T47D (cell line): ENCODE measurements at places on chromosomes 4 and X.

DNA sequence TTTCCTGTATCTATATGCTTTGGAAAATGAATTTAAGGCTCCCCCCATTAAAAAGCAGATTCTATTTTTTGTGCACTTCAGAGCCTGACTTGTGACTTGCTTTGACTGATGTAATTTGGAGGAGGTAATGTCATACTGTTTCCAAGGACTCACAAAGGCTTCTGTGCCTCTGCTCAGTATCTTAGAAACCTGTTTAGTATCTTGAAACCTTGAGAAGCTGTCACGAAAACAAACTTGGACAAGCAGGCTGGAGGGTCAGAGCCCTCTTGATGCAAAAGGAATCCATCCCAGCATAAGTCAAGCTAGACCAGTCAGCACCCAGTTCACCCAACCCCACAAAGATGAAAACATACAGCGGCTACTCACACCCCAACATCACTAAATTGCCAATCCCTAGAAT is 560.0 kb upstream of the PCDH7 start:
- no peak for DNase-seq

GRCh38 chrX:80511969-80512760 is 91.9 kb downstream of the TENT5D start:
- DNase-seq = no peak

DNA sequence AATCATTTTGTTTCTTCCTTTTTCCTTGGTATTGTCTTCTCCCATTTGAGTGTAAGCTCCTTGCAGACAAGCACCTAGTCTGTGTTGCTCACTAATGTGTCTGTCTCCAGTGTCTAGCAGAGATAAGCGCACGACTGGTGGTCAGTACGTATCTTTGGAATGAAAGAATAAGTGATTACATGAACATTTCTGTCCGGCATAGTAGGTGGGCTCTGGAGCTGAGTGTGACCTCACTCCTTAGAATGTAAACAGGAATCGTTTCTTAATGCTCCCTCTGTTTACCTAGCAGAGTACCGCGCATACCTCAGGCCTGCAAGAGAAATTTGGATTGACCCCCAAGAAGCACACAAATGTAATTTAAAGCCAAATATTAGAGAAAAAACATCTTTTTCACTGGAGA is 235.4 kb downstream of the MAML3 start:
- DNase-seq = no peak

DNA sequence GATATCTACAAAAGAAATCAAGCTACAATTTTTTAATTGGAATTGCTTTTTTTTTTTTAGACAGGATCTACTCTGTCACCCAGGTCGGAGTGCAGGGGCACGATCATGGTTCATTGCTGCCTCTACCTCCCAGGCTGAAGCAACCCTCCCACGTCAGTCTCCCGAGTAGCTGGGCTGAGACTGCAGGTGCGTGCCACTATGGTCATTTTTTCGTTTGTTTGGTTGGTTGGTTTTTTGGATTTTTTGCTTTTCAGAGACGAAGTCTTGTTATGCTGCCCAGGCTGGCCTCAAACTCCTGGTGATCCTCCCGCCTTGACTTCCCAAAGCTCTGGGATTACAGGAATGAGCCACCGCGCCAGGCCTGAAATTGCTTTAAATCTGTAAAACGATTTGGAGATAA is 15.6 kb downstream of the RGN start:
- no peak for DNase-seq

DNA sequence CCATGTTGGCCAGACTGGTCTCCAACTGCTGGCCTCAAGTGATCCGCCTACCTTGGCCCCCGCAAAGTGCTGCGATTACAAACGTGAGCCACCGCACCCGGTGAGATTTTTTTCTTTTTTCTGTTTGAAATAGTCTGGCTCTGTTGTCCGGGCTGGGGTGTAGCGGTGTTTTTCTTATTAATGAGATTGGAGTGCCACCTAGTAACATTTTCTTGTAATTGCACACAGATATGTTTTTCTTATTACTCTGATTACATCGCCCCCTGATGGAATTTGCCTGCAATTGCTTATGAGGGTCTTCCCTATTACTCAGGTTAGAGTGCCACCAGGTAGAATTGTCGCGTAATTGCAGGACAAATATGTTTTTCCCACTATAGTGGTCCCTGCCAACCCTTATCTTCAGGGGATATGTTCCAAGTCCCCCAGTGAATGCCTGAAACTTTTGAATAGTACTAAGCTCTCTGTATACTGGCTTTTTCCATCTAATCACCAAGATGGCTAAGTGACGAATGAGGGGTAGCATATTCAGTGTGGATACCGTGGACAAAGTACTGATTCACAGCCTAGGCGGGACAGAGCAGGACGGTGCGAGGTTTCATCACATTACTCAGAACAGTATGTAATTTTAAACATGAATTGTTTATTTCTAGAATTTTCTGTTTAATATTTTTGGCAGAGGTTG is 8.6 kb upstream of the PDHA1 start:
- peak; percentile 24 for DNase-seq

DNA sequence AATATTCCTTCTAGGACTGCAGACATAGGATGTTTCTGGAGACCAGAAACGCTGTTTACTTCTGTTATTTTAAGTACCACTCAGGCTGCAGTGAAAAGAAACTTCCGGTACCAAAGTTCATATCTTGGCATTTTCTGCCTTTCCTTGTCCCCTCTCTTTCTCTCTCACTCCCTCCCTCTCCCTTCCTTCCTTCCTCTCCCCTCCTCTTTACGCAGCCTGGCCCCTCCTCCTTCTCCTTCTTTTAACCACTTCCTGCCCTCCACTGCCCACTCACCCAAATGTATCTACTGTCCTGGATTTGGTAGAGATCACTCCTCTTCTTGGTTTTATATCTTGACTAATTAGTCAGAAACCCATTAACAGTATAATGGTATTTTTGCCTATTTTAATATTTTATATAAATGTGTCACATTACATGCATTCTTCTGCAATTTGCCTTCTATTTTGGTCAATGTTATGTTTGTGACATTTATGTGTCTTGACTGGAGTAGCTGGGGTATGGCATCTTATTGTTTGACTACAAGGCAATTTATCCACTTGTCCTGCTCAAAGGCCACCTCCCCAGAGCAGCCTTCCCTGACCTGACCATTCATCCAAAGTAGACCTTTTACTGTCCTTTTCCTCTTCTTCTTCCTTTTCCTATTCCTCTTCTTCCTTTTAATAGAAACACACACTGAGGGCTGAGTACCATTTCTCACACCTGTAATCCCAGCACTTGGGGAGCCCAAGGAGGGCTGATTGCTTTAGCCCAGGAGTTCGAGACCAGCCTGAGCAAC is 56.9 kb downstream of the BCOR start:
- DNase-seq = no peak

- no peak for DNase-seq
These were observed 202.5 kb downstream of the LDB2 start for GRCh38 chr4:16695896-16696295.

DNA sequence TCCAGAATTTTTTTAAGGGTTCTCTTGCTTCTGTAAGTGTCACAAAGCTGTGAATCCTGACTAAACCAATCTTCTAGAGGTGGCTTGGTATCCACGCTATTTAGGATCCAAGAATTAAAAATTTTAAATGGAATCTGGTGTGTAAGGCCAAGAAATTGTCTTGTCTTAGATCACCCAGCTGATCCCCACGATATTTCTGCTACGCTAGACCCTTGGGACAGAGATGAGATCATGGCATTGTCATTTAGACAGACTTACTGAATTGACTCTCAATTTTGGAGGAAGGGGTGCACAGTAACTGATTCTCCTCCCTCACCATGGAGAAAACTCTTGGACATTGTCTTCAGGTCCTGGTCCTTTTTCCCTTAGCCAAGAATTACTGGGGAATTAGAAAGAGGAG is 5.7 kb downstream of the GPRIN3 start:
- DNase-seq = no peak

GRCh38 chrX:120294651-120295050 is 16.6 kb downstream of the TMEM255A start:
- DNase-seq = no peak

DNA sequence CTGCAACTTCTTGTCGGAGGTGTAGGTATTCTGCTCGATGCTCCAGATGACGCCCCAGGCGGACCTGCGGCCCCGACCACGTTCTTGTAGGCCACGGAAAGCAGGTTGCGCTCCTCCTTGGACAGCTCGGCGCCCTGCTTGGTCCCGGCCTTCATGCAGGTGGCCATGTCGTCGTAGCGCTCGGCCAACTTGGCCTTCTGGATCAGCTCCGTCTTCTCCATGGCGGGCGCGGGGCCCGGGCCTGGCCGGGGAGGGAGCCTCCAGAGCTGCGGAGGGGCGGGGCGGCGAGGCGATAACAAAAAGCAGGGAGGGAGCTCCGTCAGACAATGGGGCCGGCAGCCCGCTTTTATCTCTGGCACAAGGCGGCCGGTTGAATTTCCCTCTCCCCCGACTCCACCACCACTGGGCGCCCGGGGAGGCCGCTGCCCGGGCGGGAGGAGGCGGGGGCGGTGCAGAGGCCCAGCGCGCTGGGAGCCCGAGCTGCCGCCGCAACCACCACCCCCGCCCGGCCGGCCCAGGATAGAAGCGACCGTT is 28.3 kb upstream of the DRP2 start:
- DNase-seq = no peak

DNA sequence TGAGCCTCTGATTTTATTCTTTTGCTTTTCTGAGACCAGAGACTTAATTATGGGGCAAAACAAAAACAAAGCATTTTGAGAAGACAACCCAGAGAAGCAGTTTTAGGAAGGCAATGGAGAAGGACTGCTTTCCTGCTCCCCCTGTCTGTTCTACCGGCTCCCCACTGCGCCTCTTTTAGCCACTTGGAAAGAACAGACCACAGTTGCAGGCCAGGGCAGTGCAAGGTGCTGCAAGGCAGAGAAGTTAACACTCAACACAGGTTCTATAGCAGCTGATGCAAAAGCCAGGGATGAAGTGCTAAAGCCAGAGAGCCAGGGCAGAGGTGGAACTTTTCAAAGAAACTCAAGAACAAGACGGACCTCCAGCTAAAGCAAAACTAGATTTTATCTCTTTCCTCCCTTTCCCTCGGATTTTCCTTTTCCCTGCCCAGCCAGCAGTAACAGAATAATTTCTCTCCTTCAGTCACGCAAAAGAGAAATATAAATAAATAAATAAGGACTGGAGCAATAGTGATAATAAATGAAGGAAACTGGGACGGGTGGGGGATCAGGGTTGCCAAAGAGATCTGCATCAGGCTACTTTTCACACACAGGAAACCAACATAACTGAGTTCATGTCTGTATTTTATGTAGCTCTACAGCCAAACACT is 10.4 kb downstream of the SH3RF1 start:
- DNase-seq = no peak

- DNase-seq = no peak
These were observed 101.7 kb downstream of the PHOX2B start for GRCh38 chr4:41646862-41647261.

DNA sequence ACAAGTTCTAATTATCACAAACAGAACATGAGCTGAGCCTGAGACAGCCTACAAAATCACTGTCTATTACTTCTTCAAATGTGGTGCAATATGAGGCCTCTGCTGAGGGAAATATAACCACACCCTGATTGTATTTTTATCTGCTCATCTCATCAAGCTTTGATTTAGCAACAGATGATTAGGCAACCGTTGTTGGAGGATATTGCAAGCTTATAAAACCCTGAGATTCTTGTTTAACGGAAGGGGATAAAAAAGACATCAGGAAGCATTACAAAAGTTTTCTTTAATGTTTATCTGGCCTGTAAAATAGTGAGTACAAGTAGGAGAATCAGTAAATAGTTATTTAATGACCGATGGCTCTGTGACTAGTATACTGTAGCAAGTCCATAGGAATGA is 108.5 kb downstream of the ZNF330 start:
- no peak for DNase-seq

DNA sequence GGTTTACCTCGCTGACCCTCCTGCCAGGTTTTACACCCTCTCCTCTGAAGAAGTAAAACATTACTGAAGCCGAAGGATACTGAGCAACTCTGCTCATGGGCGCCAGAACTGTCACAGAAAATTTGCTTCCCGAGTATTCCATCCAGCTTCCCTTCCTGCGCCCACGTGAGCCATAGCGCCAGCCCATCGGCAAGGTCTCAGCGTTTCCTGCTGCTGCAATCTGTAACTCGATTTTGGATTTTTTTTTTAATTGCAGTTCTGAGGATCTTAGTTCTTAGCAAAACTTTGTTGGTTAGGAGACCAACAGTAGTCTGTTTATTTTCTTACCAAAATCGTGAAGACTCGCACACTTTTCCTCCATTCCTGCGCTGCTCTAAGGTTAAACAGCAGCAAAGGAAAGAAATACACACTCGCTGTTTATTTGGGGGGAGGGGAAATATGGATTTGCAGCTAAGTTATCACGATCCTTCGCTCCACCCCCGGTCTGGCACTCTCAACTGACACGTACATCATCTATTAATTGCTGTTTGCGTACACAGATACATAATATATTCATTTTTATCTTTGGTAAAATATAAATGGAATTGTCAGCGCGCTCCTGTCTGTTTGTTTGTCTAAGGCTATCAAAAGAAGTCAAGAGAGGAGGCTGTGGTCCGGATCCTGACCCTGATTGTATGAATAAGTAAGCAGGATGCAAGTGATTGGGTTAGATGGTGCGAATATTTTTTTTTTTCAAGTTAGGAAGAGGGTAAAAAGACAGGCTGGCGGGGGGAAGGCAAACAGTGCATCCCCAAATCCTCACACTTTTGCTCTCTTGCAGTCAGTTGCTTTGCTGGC is at the start of gene TLL1:
TSS of gene TLL1 (plus strand) at position 777 of the 837 bp plus-strand sequence. CDS start 668 bp downstream, outside the sequence.
- peak; percentile 11 for DNase-seq

GRCh38 chr4:38787693-38788092 is 4.9 kb upstream of the TLR10 start:
- no peak for DNase-seq

DNA sequence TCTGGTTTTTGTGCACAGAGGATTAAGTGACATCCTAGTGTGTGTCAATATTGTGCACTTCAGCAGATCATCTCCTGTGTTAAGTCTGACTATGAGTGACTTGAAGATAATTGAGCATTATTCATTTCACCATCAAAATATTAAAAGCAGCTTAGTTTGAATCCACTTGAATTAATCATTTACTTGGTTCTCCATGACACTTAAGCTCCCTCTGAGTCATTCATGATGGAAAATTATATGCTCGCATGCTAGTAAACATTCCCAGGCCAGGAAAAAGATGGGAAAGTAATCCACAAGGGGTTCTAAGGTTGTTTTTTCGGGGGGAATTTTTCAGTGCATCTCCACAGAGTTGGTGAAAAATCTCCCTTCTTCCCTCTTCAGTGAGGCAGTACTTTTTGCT is 97.2 kb upstream of the EOLA2 start:
- DNase-seq = no peak

DNA sequence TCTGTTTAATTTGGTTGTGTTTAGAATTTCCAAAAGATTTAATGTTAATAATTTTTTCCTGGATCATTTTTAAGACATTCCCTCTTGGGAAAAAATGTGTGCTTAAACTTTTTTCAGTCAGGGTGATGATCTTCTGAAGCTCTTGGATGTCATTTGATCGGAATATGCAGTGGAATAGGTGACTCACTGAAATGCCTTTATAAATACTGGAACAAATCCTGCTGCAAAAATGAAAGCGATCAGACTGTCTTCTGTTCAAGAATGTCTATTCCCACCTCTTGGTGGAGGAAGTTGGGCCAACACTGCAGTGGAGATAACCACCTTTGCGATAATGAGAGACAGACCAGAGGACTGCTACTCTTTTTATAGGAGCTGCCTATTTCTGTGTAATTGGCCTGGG is 46.7 kb downstream of the LARP1B start:
- no peak for DNase-seq
